Ovary (tissue), 10 donors: ENCODE measurements at places on chromosomes 16 and 17. TPM values are rescaled to one million over a fixed set of nuclear protein-coding genes. Genes with fewer than 3 reads are reported as not detected.
A peak's percentile ranks its signal among the peaks of the same experiment; 100 is the strongest.

Gene NXN
- 30.8 TPM for total RNA-seq

Gene CACNG3
- not detected for total RNA-seq

Gene ALOX12
- not detected for total RNA-seq

Gene RPS2
- 4,021 TPM for total RNA-seq

- H3K27ac ChIP-seq: no peak overlapping the region
- H3K4me1 ChIP-seq: no peaks in the 10 kb centered on the region
- no peaks in the 10 kb centered on the region for H3K36me3 ChIP-seq
- no peak for DNase-seq
Observed at GRCh38 chr17:37494401-37494831, 4.7 kb downstream of the DUSP14 start.

GRCh38 chr16:80319181-80319580 lies 221.6 kb upstream of the DYNLRB2 start:
- H3K36me3 ChIP-seq: no peaks in the 10 kb centered on the region
- no peak for DNase-seq
- no peak overlapping the region for H3K27ac ChIP-seq

- no peaks in the 10 kb centered on the region for H3K4me1 ChIP-seq
- H3K27ac ChIP-seq: no peak overlapping the region
Observed at GRCh38 chr16:19432429-19432828, 14.7 kb downstream of the TMC5 start.

GRCh38 chr17:79137789-79138165 lies 63.2 kb downstream of the ENGASE start:
- DNase-seq: no peak
- H3K27ac ChIP-seq: no peak overlapping the region
- no peaks in the 10 kb centered on the region for H3K4me1 ChIP-seq
- no peak overlapping the region for H3K4me3 ChIP-seq
- H3K27me3 ChIP-seq: no peaks in the 10 kb centered on the region

GRCh38 chr16:61926766-61927165 lies 109.5 kb downstream of the CDH8 start:
- H3K4me3 ChIP-seq: no peak overlapping the region
- H3K27me3 ChIP-seq: no peaks in the 10 kb centered on the region
- H3K4me1 ChIP-seq: no peaks in the 10 kb centered on the region
- H3K27ac ChIP-seq: no peak overlapping the region
- H3K36me3 ChIP-seq: no peaks in the 10 kb centered on the region
- DNase-seq: no peak

DNA sequence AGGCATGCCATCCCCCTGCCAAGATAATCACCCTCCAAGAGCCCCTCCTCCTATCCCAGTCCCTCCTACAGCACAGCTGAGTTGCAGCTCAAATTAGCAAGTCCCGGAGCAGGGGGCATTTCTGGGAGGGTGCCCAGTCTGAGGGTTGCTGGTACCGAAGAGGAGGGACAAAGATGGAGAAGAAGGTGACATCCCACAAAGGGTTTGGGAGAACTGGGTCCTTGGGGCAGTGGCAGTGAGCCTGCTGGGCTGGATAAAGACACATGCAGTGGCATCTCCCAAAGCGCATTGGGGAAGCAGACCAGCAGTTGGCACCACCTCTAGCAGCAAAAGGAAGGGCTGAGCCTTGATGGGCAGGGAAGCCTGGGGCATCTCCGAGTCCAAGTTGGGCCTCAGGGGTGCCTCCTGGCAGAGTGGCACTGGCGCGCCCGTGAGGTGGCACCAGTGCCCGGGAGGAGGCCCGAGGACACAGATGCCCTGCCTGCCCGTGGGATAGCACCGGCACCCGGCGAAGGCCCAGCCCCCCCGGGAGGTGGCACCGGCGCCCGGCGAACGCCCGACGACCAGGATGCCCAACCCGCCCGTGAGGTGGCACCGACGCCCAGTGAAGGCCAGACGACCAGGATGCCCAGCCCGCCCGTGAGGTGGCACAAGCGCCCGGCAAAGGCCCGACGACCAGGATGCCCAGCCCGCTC lies 622 bp downstream of the TOM1L2 start:
- H3K27me3 ChIP-seq: no peaks in the 10 kb centered on the region
- H3K4me1 ChIP-seq: peaks cover 9% of the 10 kb centered on the region
- H3K36me3 ChIP-seq: no peaks in the 10 kb centered on the region
- peak overlapping the region; percentile 63 for H3K27ac ChIP-seq

DNA sequence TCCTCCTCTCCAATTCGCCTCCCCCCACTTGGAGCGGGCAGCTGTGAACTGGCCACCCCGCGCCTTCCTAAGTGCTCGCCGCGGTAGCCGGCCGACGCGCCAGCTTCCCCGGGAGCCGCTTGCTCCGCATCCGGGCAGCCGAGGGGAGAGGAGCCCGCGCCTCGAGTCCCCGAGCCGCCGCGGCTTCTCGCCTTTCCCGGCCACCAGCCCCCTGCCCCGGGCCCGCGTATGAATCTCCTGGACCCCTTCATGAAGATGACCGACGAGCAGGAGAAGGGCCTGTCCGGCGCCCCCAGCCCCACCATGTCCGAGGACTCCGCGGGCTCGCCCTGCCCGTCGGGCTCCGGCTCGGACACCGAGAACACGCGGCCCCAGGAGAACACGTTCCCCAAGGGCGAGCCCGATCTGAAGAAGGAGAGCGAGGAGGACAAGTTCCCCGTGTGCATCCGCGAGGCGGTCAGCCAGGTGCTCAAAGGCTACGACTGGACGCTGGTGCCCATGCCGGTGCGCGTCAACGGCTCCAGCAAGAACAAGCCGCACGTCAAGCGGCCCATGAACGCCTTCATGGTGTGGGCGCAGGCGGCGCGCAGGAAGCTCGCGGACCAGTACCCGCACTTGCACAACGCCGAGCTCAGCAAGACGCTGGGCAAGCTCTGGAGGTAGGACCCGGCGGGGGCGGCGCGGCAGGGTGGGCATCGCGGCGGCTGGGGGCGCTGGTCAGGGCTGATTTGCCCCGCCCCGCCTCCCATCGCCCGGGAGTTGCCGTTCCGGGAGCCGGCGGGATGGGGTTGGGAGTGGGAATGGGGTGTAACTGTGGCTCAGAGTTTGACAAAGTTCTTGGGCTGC lies 567 bp downstream of the SOX9 start:
- H3K36me3 ChIP-seq: no peaks in the 10 kb centered on the region
- DNase-seq: no peak
- H3K27me3 ChIP-seq: no peaks in the 10 kb centered on the region

- H3K4me3 ChIP-seq: no peak overlapping the region
- peak; percentile 21 for DNase-seq
- no peaks in the 10 kb centered on the region for H3K36me3 ChIP-seq
- H3K27ac ChIP-seq: peak overlapping the region; percentile 43
Observed at GRCh38 chr16:81251871-81252270, 13.4 kb downstream of the BCO1 start.

DNA sequence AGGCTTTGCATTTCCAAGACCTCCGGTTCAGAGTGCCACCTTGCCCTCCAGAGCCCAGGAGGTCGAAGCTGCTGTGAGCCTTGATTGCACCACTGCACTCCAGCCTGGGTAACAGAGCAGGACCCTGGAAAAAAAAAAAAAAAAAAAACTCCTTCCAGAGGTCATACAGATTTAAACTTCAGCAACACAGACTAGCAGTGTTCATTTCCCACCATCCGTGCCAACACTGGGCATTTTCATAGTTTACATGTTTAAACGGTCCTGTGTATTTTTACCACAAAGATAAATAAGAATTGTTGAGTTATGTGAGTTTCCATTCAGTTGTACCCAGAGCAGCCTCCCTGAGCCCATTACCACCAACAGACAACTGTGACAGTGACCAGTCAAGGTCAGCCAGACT lies 50.4 kb downstream of the ZDHHC7 start:
- H3K36me3 ChIP-seq: no peaks in the 10 kb centered on the region
- no peak overlapping the region for H3K27ac ChIP-seq
- no peak for DNase-seq
- no peaks in the 10 kb centered on the region for H3K27me3 ChIP-seq
- no peaks in the 10 kb centered on the region for H3K4me1 ChIP-seq
- H3K4me3 ChIP-seq: no peak overlapping the region
